ENCODE measurements at places on chromosomes 5 and 9.

GRCh38 chr5:59543821-59544442 is 349.6 kb downstream of the PDE4D start:
- peak; percentile 66 for DNase-seq

GRCh38 chr5:74075501-74076484 is 449.8 kb downstream of the ARHGEF28 start:
- DNase-seq: no peak

- DNase-seq: peak; percentile 19
Observed at GRCh38 chr5:136064510-136064909, 35.7 kb downstream of the TGFBI start.

- DNase-seq: peak; percentile 99
Observed at GRCh38 chr9:6566409-6567139, 79.0 kb downstream of the GLDC start.

DNA sequence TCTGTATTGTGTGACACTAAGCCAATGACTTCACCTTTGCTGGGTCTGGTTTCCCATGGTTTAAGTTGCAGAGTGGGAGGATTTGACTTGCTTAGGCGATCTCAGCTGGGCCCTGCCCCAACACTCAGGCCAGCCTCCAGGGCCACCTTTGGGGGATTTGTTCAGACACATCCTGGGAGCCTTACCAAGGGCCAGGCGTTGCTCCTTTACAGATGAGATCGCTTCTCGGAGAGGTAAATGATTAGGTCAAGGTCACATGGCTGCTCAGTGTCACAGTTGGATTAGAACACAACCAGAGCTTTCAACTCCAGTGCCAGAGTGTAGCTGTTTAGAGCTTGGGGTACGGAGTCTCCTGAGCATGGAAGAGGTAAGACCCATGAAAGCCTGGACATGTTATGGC is 57.5 kb downstream of the COL27A1 start:
- DNase-seq: no peak

- peak; percentile 49 for DNase-seq
Observed at GRCh38 chr9:98951967-98952366, 8.3 kb downstream of the COL15A1 start.

GRCh38 chr9:14687042-14687719 is 6.1 kb downstream of the ZDHHC21 start:
- DNase-seq: peak; percentile 90

DNA sequence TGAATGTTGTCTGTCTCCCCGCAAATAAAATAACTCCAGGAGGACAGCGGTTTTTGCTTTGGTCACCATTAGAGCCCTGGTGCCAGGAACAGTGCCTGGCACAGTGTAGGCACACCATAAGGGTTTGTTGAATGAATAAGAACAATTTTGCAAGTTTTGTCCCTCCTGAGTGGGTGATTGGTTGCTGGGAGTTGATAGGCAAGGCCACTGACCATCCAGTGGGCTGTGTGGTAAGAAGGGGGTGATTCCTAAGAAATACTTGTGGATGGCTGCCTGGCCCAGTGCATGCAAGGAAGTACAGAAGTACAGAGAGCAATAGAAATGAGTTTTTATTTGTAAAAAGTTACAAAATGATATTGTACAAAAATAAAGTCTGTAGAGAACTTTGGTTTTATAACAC is 27.5 kb downstream of the GDNF start:
- no peak for DNase-seq

DNA sequence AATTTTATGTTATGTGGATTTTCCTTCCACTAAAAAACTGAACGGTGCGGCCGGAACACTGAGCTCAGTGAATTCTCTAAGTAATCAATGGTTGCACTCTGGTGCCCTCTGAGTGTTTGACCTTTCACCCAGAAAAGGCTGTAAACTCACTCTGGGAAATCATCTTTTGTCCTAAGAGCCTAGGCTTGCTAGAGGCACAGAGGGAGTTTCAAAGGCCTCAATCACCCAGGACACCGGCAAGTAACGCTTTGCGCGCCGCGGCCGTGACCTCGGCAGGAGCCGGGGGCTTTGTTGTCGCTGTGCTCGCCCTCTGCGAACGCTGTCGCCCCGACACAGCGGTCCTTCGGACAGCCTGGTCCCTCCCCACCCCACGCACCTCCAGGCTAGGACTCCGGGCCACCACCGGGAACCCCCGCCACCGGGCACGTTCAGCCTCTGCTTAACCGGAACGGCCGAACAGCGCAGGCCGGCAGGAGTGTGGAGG is 703 bp downstream of the ISCA1 start:
- no peak for DNase-seq

- DNase-seq: peak; percentile 73
Observed at GRCh38 chr9:96495341-96495740, 45.4 kb downstream of the HABP4 start.

GRCh38 chr5:177357459-177358351 is at the start of gene RGS14:
Gene RGS14 (plus strand): TSS chr5:177357924. CDS start chr5:177358025, 101 bp downstream.
- no peak for DNase-seq

- DNase-seq: no peak
Observed at GRCh38 chr9:37324261-37324683, 98.2 kb upstream of the GRHPR start.
